ENCODE measurements at places on chromosomes 7 and 10.

- DNase-seq, result no peak
These were observed 39.9 kb downstream of the DKK1 start for GRCh38 chr10:52353960-52354394.

DNA sequence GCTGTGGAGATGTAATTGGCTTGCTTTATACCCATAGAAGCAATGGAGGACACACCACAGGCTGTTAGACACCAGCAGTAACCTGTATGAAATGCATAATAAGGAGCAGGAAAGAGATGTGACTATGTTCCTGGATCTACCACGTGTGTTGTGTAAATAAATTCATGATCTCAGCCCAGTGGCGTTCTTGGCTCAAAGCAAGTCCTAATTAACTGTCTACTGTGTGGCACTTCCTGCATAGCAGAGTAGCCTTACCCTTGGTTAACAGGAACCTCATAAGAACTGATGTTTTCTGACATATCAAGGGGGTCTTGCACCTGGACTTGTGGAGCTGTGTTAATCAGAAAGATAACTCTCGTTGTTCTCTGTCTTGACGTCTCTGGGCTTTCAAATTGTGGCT, 25.7 kb upstream of the FAM180A start:
- DNase-seq, result no peak

- DNase-seq, result no peak
These were observed 245.5 kb downstream of the REEP3 start for GRCh38 chr10:63766745-63767137.

GRCh38 chr7:87216701-87217508, 2.6 kb downstream of the TMEM243 start:
- no peak for DNase-seq

DNA sequence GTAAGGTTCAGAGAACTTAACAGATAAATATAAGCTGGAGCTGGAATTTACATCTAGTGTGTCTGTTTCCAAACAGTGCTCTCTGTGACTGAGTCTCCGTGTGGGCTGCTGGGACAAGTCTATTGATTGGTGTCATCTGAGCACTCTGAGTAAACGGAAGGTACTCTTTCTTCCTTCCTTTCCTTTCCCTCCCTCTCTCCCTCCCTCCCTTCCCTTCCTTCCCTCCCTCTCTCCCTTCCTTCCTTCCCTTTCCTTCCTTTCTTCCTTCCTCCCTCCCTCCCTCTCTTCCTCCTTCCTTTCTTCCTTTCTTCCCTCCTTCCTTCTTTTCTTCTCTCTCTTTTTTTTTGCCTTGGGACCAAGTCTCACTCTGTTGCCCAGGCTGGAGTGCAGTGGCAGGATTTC, 61.8 kb downstream of the ANKRD61 start:
- DNase-seq, result no peak

DNA sequence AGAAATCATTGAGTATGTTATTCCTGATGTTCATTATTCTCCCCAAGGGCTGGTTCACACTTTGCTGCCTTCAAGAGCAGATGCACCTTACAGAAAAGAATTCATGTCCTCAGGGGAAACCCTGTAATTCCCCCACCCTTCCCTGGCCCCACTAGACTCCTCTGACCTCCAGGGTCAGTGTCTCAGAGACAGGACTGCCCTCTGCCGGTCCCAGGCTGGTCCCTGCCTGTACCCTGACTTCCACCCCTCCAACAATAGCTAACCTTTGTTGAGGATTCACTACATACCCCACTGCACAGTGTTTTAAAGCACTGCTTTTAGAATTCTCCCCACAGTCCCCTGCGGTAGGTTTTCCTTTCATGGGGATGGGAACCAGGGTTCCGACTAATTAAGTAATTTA, 4.4 kb upstream of the SEPHS1 start:
- no peak for DNase-seq

- DNase-seq, result no peak
These were observed 495.3 kb downstream of the LRMDA start for GRCh38 chr10:75926763-75927162.

DNA sequence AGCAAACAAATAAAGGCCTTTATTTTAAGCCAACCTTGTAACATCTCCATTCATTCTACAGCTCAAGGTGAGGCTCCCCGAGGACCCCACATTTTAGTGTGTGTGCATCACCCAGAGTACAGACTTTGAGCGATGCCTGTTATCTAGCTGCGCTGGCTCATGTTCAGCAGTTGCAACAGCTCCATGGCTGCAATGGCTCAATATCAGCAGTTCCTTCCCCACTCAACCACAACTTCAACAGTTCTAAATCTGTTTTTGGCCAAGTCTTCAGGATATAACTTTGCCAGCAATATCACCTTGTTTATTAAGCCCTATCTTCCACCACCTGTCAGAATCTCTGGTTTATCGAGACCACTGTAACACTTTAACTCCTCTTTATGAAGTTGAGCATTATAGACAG, 95.8 kb downstream of the WNT2 start:
- DNase-seq, result no peak

GRCh38 chr7:10076660-10077300, 896.9 kb upstream of the PHF14 start:
- no peak for DNase-seq

DNA sequence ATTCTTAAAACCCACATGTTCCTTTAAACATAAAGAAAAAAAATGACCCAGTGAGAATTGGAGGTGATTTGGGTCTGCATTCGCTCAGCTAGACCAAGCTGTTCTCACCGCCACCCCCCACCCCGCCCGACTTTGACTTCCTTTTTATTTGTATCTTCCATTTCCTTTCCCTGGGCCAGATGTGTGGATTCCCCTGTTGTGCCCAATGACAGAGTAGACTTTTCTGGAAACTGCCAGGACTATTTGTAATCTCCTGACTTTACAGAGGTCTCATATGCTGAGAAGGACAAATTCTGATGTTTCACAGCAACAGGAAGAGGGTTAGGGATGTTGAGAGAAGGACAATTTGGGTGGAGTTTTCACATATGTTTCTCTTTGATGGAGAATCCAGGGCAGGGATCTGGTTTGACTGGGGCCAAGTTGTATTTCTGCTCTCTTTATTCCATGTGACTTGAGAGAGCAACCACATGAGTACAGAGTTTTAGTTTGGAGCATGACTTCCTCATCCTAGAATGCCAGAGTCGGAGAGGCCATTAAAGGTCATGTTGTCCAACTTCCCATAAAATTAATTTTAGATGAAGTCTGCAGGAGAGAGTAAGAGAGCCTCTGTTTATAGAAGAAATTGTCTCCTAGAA, 1023.2 kb downstream of the LRMDA start:
- DNase-seq, result no peak

- no peak for DNase-seq
These were observed 126.5 kb downstream of the MYL10 start for GRCh38 chr7:101502466-101503098.

DNA sequence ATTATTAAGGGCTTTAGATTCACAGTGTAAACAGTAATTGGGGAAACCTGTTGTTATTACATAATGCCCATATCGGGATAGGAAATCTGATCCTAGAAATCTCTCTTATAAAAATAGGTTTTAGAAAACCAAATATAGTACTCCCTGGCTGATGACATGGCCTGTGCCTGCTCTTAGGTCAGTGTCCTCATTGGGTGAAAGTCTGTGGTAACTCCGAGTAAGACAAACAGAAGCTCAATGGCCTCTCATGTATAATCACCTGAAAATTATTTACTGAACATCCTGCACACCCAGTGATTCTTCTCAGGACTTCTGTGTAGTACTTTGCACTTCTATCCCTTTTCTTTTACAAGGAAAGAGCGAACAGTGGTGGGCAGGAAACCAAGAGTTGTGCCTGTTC, 37.8 kb downstream of the SEM1 start:
- no peak for DNase-seq

- DNase-seq, result no peak
These were observed 31.8 kb upstream of the HMX3 start for GRCh38 chr10:123103944-123104343.

DNA sequence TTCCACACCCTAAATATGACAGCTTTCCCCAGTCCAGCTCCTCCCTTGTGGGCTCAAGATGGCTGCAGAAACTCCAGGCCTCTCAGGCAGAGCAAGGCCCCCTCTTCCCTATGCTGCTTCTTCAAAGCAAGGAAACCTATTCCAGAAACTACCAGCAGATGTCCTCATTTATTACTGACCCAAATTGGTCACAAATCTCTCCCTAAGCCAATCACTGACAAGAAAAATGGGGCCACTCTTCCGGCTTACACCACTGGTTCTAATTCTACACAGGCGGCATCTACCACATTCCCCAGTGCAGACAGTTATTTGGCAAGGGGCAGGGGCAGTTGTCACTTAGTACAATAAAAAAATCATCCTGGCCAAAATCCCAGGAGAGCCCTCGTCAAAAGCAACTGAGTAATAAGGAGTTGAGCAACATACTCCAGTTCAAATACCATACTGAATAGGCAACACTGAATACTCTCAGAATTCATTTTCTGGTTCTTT, 150.4 kb downstream of the SFMBT2 start:
- DNase-seq, result no peak

DNA sequence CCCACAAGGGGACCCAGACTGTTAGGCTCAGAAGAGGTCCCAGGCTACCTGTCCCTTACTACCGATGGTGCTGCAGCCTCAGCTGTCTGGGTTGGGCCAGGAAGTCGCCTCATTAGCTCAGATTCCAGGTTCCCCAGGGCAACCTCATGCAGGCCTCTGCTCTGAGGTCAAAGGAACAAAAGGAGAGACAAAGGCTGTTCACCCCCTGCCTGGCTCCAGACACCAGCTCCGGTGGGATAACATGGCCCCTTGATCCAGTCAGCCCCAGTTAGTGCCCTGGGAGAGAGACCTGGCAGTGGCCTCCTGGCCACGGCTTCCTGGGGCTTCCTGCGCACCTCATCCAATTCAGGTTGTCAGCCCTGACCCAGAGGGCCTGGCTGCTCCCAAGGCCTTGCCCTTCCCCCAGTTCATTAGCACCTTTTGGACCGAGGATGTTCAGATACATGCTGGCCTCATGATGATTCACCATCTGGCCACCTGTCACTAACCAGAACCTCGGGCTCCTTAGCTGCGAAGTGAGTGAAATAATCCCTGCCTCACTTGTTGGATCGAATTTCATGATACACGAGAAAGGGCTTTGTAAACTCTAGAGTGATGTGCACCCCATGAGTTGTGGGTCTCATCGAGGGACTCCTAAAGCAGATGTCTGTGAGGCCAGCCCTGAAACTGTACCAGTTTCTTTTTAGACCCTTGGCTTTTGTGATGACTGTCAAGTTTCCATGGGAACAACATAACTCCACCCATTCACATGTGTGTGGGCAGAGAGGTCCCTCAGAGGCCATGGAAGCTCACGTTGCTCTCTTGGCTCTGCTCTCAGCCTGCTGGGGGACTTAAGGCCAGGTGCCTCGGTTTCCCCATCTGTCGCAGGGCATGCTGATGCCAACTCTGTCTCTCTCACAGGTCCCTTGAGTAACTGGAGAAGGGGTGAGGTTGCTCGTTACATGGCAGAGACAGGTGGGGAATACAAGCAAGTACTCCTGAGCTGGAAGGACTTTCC, 79.5 kb upstream of the PCBD1 start:
- DNase-seq, result no peak

- DNase-seq, result no peak
These were observed 32.0 kb upstream of the CFAP46 start for GRCh38 chr10:132974249-132974796.

GRCh38 chr7:85285527-85285926, 98.7 kb upstream of the SEMA3D start:
- DNase-seq, result no peak

- DNase-seq, result no peak
These were observed 25.7 kb downstream of the ARL5B start for GRCh38 chr10:18684953-18685352.

DNA sequence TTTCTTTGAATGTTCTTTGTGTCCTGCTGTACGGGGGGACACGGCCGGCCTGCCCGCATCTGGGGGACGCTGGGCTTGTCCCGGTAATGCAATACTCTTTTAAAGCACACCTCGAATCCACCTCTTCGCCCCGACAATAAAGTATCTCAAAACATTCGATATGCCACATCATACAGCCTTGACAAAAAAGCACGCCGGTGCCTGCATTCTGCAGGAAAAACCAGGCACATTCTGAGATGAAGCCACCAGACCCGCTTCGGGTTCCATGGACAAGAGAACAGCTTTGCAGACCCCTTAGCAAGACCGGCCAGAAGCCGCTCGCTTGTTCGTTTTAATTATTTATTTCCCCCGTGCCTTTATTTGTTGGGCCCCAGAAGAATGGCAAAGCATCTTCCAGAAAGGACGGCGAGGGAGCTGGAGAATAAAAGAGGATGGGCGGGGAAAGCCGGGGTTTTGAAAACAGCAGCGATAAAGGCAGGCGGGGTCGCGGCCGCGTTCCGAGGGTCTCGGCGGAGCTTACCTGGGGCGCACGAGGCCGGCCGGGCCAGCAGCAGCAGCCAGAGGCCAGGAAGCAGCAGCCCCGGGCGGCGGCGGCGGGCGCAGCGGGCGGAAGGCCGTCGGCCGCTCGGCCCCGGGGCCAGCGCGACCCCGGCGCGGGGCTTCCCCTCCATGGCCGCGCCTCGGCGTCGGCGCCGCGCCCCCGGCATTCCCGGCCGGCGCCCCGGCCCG, 462 bp downstream of the KIAA1549 start:
- no peak for DNase-seq

GRCh38 chr7:42672339-42672999, 239.4 kb downstream of the C7orf25 start:
- DNase-seq, result no peak

DNA sequence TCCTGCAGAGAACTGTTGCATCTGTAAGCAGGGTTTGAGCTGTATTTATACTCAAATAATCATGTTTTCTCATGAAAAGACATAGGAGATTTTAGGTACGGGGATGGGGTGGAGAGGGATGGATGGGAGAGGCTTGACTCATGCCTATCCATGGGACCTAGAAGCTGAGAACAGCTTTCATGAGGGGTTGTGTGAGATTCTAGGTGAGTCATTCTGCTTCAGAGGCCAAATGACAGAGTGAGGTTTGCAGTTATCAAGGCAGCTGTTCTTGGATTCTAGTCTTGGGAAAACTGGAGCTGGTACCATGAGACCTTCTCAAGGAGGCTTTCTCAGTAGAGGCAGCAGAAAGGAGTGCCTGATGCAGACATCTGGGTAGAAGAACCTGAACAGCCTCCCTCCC, 746.9 kb downstream of the TYW1 start:
- DNase-seq, result no peak

DNA sequence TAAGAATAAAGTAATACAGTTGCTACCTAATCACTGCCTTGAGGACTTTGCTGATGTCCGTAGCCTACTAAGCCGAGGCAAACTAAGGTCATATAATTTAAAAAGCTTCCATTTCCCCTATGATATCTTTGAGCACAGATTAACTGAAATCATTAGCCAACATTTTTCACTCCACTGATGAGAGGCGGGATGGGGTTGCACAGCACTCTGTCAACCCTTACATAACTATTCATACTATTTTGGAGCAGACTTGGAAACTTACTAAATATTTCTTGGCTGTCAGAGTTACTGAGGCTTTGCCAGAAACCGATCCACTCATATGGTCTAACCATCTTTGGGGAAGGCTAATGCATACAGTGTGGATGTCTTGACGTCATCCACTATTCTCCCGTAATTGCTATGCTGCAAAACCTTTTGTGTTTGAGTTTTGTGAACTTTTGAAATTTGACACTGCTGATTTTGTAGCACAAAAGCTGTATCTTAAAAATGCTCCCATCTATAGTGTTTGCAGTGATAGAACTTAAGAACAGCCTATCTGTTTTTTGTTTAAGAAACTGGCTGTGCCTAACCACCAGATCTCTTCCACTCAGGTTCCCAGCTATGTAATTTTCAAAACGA, 248.7 kb downstream of the TSPAN12 start:
- no peak for DNase-seq
